Activated T-helper 1 cell treated with anti-CD3 and anti-CD28 coated beads, Interleukin-12 subunit alpha, Interleukin-12 subunit beta, Interleukin-2, Interleukin-4 antibody, amounts not matched to agents 30 ng/mL and 10 ng/mL and 1 ng/mL, durations not matched to agents 14 hours and 24 hours and 36 hours (primary cell): ENCODE measurements at places on chromosomes 7 and 10.

DNA sequence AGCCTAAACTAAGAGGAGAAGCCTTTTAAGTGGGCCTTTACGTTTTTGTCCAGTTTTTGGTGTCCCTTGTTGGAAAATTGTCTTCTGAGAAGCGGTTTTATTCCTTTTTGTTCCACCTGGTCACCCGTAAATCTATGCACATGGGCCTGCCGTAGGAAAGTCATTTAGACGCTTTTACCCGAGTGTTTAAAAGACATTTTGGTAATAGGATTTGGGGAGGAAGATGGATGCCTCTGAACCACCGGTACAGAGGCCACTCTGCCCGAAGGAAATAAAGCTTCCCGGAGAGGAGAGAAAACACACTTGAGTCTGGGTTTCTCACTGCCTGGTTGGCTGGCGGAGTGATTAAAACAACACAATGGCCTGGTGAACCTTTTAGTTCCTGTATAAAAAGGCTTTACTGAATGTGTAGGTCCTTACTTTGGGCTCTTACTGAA lies 760 bp downstream of the THNSL1 start:
- no peak for DNase-seq

DNA sequence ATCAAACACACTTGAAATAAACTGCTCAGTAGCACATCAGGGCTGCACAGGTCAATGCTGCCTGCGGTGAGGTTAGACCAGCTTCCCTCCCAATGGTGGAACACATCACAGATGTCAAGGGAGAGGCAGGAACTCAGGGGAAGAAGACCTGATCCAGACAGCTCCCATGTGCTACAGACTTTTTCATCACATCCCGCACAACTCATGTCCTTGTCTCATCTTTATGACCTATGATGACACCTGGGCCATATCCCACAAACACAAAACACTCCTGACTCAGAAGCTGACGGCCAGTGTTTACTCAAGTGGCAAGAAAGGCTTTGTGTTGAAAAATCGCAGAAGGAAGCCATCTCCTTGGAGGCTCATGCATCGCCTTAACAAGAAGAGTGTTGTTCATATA lies 91.6 kb downstream of the HTR5A start:
- no peak for DNase-seq

DNA sequence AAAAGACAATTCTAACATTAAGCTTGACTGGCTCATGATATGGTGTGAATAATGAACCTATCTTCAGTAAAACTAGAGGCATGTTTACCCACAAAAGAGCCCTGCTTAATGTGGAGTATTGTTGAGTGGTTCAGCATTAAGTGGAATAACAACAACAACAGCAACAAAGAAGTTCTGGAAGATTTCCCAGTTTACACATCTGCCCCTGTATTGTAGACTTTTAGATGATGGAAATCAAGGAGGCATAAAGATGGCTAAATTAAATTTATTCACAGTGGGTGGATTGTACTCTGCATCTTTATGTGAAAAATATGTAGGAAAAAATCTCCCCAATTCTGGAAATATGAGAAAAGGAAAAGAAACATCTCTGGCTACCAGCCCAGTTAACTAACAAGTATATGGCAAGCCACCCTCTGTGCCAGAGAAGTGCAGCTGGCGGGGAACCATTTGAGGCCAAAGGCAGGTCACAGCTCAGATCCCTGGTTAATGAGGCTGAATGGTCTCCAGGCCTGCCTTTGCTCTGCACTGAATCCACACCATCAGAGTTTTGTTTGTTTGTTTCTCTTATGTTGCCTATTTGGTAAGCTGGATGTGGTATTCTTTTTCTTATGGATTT lies 186.0 kb downstream of the SEMA3D start:
- no peak for DNase-seq

GRCh38 chr7:101783381-101784181 lies 33.8 kb upstream of the CUX1 start:
- no peak for DNase-seq

DNA sequence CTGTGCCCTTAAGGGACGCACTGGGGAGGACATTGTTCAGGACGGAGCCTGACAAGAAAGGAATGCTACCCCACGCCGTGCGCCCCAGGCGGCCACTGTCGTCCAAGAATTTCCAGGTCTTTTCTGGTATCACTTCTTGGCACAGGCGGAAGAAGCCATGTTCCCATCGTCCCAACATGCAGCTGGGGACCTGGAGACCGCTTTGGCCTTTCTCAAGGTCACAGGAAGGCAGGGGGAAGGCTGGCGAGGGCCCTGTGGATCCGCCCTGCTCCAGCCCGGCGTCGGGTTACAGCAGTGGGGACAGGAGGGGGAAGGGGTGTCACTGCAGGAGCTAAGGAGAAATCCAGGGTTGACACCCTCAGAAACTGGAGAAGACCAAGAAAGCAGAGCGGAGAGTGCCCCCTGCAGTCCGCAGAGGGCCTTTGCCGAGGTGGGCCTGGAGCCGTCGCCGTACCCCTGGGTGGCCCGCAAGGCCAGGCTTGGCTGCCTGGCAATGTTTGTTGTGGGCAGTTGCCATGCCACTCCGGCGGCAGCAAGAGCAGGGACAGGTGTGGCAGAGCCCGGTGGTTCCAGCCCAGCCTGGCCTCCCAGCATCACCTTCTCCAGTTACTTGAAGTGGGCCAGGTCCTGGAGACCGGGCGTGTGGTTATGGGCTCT lies 104.1 kb downstream of the LHPP start:
- no peak for DNase-seq

DNA sequence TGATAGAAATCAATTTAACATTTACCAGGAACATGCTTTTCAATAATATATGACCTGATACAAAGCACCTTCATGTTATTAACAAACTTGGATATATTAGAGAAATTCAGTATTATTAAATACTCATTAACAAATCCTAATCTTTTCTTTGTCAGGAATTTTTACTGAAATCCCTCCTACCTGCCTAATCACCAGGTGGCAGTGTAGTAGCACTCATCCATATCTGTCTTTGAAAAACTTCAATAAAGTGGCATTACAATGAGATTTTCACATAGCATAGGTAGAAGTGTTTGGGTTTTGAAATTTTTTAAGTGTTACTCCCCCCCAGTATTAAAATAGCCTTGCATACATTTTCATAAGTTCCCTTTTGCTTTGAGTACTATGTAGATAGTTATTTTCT lies 1246.6 kb upstream of the LRRN3 start:
- DNase-seq: no peak

GRCh38 chr7:291373-292092 lies 1.6 kb downstream of the FOXL3 start:
- no peak for DNase-seq

DNA sequence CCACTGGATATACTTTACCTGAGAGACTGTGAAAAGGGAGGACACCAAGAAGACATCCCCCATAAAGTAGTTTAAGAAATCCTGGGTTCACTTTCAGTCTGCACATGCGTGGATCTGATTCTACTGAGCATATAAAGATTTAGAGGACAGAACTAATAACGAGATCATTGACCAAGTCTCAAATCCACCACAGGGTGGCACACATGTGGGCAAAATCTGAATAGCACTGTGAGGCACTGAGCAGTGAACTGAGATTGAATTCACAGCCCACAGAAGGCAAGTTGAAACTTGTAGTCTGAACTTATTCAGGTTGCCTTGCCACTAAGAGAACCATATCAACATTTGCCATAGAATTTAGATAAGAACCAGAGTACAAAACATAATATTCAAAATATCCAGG lies 818.6 kb downstream of the GRID1 start:
- no peak for DNase-seq

GRCh38 chr10:91740353-91740924 lies 57.8 kb upstream of the TNKS2 start:
- no peak for DNase-seq

DNA sequence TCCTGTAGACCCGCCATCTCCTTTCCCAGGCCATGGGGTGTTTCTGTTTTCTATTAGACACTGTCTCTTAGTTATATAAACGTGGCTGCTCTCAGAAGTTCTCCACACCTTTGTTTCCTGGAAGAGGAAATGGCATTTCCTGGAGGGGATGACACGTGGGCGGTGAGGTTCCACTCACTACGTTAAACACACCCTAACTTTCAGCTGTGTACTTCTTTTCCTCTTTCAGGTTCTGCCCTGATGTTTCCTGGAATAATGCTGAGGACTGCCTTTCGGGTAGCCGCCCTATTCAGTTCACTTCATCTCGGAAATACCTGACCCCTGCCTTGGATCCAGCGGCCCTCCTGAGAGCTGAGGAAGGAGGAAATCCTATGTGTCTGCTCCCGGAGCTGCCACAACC lies 3.4 kb upstream of the PRKCQ start:
- peak; percentile 70 for DNase-seq
